ENCODE measurements at places on chromosomes 7 and 10. TPM values are rescaled to one million over a fixed set of nuclear protein-coding genes. Genes with fewer than 3 reads are reported as not detected.

AGK gene
- total RNA-seq = 17.5 TPM

- peaks cover 10% of the 10 kb centered on the region for H3K4me1 ChIP-seq
- no peaks in the 10 kb centered on the region for H3K27me3 ChIP-seq
- H3K4me3 ChIP-seq = no peak overlapping the region
- H3K27ac ChIP-seq = no peak overlapping the region
- peaks cover 61% of the 10 kb centered on the region for H3K36me3 ChIP-seq
Observed at GRCh38 chr10:79166312-79166721, 97.6 kb downstream of the ZMIZ1 start.

- H3K27me3 ChIP-seq = no peaks in the 10 kb centered on the region
- H3K4me1 ChIP-seq = no peaks in the 10 kb centered on the region
- no peaks in the 10 kb centered on the region for H3K36me3 ChIP-seq
- H3K27ac ChIP-seq = no peak overlapping the region
Observed at GRCh38 chr7:129635300-129636029, 23.9 kb downstream of the NRF1 start.

ELMO1 gene
- total RNA-seq = 53.8 TPM

DNA sequence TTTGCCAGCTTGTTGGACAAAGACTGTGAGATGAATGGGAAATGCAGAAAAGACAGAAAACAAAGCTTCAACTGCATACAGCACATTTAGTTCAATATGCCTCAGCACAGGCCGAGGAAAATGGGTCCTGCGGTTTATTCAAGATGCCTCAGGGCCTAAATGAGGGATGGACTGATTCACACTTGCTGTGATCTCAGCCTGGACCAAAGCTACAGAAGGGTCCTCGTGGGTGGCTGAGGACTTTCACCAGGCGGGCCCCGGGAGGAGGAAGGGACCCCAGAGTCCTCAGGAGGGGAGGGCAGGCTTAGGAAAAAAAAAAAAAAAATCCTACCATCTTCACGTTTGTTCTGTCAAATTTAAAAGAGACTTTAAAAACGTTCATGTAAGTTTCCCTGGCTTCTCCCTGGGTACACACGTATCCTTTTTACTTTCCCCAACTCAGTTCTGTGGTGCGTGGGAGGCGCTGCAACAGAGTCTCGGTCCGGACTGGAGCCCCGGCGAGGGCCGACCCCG, 624 bp upstream of the ZNF783 start:
- H3K4me1 ChIP-seq = peaks cover 8% of the 10 kb centered on the region
- H3K4me3 ChIP-seq = peak overlapping the region; percentile 69
- H3K36me3 ChIP-seq = peaks cover 2% of the 10 kb centered on the region
- no peaks in the 10 kb centered on the region for H3K27me3 ChIP-seq
- H3K27ac ChIP-seq = peak overlapping the region; percentile 90

DNA sequence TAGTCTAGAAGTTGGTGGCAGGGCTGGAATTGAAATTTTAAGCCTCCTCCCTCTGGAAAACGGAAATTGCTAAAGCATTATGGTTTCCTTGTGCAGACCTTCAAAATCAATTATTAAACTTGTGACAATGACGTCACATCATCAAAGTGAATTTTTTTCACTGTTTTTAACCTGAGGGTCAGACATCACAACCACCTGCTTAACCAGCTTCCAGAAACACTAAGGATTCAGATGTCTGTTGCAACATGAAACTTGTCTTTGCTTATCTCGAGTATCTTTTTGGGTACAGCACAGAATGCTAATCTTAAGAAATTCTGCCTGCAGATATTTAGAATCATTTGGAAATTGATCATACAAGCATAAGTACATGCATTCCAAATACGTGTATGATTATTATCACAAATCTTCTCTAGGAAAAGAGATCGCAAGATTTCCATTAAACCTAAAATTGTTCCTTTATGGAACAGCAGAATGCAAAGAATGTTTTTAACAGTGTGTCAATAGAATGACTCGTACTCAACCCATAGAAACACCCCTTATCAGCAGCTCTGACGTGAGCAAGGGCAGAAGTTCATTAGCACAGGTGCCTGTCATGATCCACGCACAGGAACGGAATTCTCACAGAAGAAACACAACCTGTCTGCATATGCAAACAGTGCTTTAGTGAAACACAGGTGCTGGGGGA, 4.1 kb upstream of the GTPBP4 start:
- DNase-seq = no peak
- no peaks in the 10 kb centered on the region for H3K27me3 ChIP-seq

- DNase-seq = no peak
- H3K4me3 ChIP-seq = no peak overlapping the region
- no peaks in the 10 kb centered on the region for H3K4me1 ChIP-seq
- no peaks in the 10 kb centered on the region for H3K27me3 ChIP-seq
Observed at GRCh38 chr10:12556039-12556438, 206.7 kb downstream of the CAMK1D start.

DNA sequence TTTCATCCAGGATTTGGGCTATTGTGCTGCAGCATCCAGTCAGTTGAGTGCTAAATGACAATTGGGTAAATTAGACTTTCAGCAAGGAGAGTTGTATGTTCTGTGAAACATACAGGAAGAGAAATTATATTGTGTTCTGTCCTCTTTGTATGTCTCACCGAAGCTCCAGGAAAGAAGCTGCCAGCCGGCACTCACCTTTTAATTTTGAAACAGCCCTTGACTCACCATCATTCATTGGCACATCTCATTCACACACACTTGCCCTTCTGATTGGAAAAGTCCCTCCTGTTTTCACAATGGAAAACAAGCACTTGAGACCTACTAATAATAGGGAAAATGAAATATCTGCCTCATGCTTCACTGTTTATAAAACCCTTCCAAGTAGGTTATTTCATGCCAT, 495.6 kb downstream of the RPS24 start:
- no peak overlapping the region for H3K4me3 ChIP-seq
- H3K36me3 ChIP-seq = no peaks in the 10 kb centered on the region
- no peak for DNase-seq
- H3K27ac ChIP-seq = no peak overlapping the region

DNA sequence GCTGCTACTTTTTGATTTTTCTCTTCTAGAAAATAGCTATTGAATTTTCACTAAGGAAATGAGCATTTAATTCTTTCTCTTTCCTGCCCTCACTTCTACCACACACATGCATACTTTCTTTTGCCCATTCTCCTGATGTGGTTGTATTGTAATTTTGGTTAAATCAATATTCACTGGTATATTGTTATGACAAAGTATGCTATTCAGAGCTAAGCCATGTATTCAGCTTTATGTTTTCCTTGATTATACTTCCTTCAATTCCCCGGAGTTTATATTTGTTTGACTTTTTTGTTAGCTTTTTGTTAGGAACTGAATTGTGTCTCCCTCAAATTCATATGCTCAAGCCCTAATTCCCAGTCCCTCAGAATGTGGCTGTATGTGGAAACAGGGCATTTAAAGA, 24.0 kb downstream of the LRRC72 start:
- no peaks in the 10 kb centered on the region for H3K4me1 ChIP-seq
- H3K27me3 ChIP-seq = no peaks in the 10 kb centered on the region
- no peak for DNase-seq
- no peaks in the 10 kb centered on the region for H3K36me3 ChIP-seq
- no peak overlapping the region for H3K4me3 ChIP-seq

PLEKHS1 gene
- not detected for total RNA-seq

- no peak overlapping the region for H3K27ac ChIP-seq
- DNase-seq = no peak
- no peaks in the 10 kb centered on the region for H3K4me1 ChIP-seq
- no peaks in the 10 kb centered on the region for H3K36me3 ChIP-seq
- H3K27me3 ChIP-seq = no peaks in the 10 kb centered on the region
- no peak overlapping the region for H3K4me3 ChIP-seq
Observed at GRCh38 chr7:148238761-148239325, 351.7 kb upstream of the C7orf33 start.

NUTM2E gene
- not detected for total RNA-seq

DNA sequence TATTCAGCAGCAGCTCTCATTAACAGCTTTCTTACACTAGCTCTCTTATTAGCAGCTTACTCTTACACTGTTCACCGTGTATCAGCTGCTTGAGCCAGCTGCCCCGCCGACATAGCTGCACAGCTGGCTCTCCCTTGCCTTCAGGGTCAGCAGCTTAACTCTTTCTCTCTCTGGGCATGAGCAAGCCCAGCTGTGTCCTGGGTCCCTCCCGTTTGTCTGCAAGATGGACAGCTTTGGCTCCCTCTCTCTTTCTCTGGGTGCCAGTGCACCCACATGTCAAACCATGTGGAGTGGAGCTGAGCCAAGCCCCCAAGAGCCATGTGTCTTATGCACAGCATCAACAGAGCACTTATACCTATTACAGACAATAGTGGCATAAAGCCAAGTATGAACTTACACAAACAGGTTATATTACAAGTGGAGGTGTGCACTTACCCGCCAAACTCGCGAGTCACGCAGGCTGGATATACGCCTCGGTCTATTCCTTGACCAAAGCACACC, 35.7 kb upstream of the MTPAP start:
- DNase-seq = peak; percentile 54
- no peak overlapping the region for H3K4me3 ChIP-seq
- H3K27me3 ChIP-seq = no peaks in the 10 kb centered on the region
- peaks cover 9% of the 10 kb centered on the region for H3K4me1 ChIP-seq

GRCh38 chr7:39045231-39045630, 67.5 kb downstream of the POU6F2 start:
- DNase-seq = no peak
- H3K4me1 ChIP-seq = no peaks in the 10 kb centered on the region
- H3K27ac ChIP-seq = no peak overlapping the region
- H3K4me3 ChIP-seq = no peak overlapping the region
- no peaks in the 10 kb centered on the region for H3K27me3 ChIP-seq

DOCK1 gene
- 46.4 TPM for total RNA-seq

DNA sequence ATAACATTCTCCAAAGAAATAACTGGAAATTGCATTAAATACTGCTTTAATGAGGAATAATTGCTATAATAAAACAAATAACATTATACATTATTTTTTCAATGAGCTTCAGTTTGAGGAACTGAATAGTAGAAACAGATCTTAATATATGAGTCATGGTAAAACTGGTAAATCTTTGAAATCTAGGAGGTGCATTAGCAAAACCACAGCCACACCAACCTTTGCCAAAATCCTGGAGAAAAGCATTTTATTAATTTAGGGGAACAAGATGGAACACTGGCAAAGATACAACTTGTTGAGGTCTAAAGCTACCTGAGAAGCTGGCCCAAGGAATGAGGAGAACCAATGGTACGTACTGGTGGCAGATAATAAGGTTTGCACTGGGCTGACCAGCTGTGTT, 5.4 kb upstream of the ASL start:
- no peaks in the 10 kb centered on the region for H3K27me3 ChIP-seq
- H3K4me1 ChIP-seq = peaks cover 3% of the 10 kb centered on the region
- H3K4me3 ChIP-seq = no peak overlapping the region

GRCh38 chr10:36051500-36051991, 409.4 kb upstream of the FZD8 start:
- no peak for DNase-seq
- no peaks in the 10 kb centered on the region for H3K36me3 ChIP-seq
- H3K4me3 ChIP-seq = no peak overlapping the region
- H3K27me3 ChIP-seq = no peaks in the 10 kb centered on the region
- H3K27ac ChIP-seq = no peak overlapping the region
- no peaks in the 10 kb centered on the region for H3K4me1 ChIP-seq

ICA1 gene
- 27.0 TPM for total RNA-seq

PPP1R3C gene
- 15.1 TPM for total RNA-seq

GRCh38 chr10:101466016-101466912, 112.3 kb downstream of the BTRC start:
- H3K36me3 ChIP-seq = no peaks in the 10 kb centered on the region
- peaks cover 5% of the 10 kb centered on the region for H3K4me1 ChIP-seq

GRCh38 chr10:118870467-118871243, 115.9 kb upstream of the CACUL1 start:
- H3K27ac ChIP-seq = no peak overlapping the region
- H3K27me3 ChIP-seq = no peaks in the 10 kb centered on the region
- no peaks in the 10 kb centered on the region for H3K36me3 ChIP-seq
- H3K4me1 ChIP-seq = peaks cover 23% of the 10 kb centered on the region
- DNase-seq = no peak
- H3K4me3 ChIP-seq = no peak overlapping the region

DNA sequence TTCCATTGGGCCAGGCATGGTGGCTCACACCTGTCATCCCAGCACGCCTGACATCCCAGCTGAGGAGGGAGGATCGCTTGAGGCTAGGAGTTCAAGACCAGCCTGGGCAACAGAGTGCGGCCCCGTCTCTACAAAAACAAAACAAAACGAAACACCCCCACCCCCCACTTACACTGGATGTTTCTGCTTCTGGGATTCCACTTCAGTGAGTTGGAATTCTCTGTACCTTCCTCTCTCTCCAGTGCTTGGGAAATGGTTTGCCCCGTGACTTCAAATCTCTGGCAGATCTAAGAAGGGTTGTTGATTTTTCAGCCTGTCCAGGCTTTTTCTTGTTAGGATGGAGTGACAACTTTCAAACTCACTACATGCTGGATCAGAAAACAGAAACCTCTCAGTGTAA, 106.9 kb downstream of the ANLN start:
- no peak overlapping the region for H3K27ac ChIP-seq
- no peak overlapping the region for H3K4me3 ChIP-seq

GRCh38 chr10:17764142-17764541, 12.1 kb downstream of the TMEM236 start:
- no peaks in the 10 kb centered on the region for H3K4me1 ChIP-seq
- no peaks in the 10 kb centered on the region for H3K36me3 ChIP-seq
- no peak overlapping the region for H3K27ac ChIP-seq
- no peaks in the 10 kb centered on the region for H3K27me3 ChIP-seq
- DNase-seq = no peak
- no peak overlapping the region for H3K4me3 ChIP-seq

- H3K36me3 ChIP-seq = no peaks in the 10 kb centered on the region
- H3K27me3 ChIP-seq = no peaks in the 10 kb centered on the region
- H3K4me1 ChIP-seq = peaks cover 19% of the 10 kb centered on the region
- peak; percentile 4 for DNase-seq
Observed at GRCh38 chr10:103829838-103830465, 25.4 kb downstream of the SH3PXD2A start.

DNA sequence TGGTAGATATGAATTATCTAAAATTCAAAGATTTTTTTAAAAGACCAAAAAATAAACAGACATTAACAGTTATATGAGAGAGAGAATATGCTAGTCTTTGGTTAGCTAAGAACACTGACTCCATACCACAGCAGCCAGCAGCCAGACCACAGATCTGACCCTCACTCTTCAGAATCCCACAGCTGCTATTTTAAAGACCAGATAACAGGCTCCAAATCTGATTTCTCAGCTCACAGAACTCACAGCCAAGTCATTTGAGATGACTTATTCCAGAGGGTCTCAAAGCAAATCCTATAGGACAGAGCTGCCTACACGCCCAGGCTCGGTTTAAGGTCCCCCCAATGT, 20.4 kb downstream of the NUDCD3 start:
- H3K27me3 ChIP-seq = no peaks in the 10 kb centered on the region
- H3K4me1 ChIP-seq = peaks cover 27% of the 10 kb centered on the region

- no peaks in the 10 kb centered on the region for H3K36me3 ChIP-seq
- no peak overlapping the region for H3K4me3 ChIP-seq
- H3K27ac ChIP-seq = no peak overlapping the region
- H3K27me3 ChIP-seq = no peaks in the 10 kb centered on the region
- no peaks in the 10 kb centered on the region for H3K4me1 ChIP-seq
Observed at GRCh38 chr7:158430308-158431034, 157.2 kb downstream of the PTPRN2 start.

PDZD7 gene
- 1.6 TPM for total RNA-seq

Measured in upper lobe of right lung (tissue), 1 donor.